H4 (cell line): ENCODE measurements at places on chromosomes 1 and 21.

- no peak for DNase-seq
Measured at GRCh38 chr1:232166942-232167341, 463.0 kb downstream of the SIPA1L2 start.

GRCh38 chr1:84377480-84378095, 20.7 kb upstream of the DNASE2B start:
- DNase-seq = no peak

GRCh38 chr1:94954263-94955220, 27.6 kb upstream of the CNN3 start:
- no peak for DNase-seq

GRCh38 chr1:1491601-1492000, 20.0 kb downstream of the ATAD3B start:
- DNase-seq = no peak

DNA sequence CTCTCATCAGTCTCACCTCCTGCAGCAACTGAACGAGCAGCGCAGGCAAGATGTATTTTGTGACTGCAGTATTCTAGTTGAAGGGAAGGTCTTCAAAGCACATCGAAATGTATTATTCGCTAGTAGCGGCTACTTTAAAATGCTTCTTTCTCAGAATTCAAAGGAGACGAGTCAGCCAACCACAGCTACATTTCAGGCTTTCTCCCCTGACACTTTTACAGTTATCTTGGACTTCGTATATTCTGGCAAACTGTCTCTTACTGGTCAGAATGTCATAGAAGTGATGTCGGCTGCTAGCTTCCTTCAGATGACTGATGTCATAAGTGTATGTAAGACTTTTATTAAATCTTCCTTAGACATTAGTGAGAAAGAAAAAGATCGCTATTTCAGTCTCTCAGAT, 53.7 kb downstream of the ZBTB8A start:
- DNase-seq = no peak

DNA sequence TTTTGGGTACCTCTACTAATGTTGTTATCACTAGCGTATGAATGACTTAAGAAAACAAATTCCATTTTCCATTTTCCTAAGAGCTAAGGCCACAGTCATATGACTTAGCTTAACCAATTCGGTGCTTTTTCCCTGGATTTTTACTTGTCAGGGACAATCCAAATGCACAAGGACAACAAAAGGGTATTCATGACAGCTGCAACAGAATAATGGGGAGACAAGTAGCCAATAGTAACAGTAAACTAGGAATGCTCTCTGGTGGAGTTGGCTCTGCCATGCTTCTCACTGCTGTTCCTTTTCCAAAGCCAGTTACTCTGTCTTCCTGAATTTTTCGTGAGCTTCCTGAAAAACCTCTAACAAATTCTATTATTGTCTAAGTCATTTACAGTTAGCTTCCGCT, 52.9 kb downstream of the LRRIQ3 start:
- no peak for DNase-seq

GRCh38 chr1:206467915-206468314, 2.4 kb upstream of the IKBKE start:
- DNase-seq = peak; percentile 30

DNA sequence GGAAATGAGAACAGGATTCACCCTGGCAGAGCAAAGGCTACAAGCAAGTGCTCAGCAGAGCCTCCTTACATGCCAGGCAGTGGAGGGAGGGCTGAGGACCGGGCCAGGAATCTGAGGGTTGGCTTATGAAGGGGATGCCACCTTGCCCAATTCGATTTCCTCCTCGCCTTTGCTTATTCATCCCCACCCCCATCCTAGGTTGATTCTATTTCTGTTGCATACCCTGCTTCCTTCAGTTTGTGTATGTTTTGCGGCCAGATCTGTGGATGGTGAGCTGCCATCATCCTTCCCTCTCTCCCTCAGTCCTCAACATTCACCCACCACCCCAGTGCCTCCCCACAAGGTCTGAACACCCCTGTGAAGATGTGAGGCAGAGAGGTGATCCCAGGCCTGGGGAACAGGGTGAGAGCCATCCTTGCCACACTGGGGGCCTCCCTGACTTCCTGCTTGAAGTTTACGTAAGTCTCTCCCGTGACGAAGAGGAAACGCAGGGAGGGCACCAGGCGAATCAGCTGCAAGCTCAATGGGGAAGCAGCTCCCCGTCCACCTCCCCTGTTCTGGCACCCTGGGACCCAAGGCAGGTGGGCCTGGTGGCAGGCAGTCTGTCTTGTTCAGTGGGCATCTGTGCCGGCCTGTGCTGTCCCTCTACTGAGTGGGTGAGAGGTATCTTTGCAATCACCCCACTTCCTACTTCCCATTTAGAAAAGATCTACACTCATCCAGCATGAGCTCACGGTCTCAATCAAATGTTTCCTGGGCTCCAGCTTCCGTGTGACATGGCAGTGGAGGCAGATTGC, 50.6 kb upstream of the CNTN2 start:
- no peak for DNase-seq

GRCh38 chr1:55353707-55354620, 138.8 kb upstream of the USP24 start:
- DNase-seq = no peak

- peak; percentile 93 for DNase-seq
Measured at GRCh38 chr1:227428803-227429202, 110.5 kb upstream of the CDC42BPA start.

DNA sequence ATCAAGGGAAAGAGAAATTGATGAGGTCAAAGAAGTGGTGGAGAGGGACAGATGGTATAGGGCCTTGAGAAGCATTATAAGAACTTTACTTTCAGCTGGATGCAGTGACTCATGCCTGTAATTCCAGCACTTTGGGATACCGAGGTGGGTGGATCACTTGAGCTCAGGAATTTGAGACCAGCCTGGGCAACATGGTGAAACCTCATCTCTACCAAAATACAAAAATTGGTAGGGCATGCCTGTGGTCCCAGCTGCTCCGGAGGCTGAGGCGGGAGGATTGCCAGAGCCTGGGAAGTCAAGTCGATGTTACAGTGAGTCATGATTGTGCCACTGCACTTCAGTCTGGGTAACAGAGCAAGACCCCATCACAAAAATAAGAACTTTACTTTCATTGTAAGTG, 5.7 kb downstream of the TMEM50A start:
- DNase-seq = peak; percentile 77

DNA sequence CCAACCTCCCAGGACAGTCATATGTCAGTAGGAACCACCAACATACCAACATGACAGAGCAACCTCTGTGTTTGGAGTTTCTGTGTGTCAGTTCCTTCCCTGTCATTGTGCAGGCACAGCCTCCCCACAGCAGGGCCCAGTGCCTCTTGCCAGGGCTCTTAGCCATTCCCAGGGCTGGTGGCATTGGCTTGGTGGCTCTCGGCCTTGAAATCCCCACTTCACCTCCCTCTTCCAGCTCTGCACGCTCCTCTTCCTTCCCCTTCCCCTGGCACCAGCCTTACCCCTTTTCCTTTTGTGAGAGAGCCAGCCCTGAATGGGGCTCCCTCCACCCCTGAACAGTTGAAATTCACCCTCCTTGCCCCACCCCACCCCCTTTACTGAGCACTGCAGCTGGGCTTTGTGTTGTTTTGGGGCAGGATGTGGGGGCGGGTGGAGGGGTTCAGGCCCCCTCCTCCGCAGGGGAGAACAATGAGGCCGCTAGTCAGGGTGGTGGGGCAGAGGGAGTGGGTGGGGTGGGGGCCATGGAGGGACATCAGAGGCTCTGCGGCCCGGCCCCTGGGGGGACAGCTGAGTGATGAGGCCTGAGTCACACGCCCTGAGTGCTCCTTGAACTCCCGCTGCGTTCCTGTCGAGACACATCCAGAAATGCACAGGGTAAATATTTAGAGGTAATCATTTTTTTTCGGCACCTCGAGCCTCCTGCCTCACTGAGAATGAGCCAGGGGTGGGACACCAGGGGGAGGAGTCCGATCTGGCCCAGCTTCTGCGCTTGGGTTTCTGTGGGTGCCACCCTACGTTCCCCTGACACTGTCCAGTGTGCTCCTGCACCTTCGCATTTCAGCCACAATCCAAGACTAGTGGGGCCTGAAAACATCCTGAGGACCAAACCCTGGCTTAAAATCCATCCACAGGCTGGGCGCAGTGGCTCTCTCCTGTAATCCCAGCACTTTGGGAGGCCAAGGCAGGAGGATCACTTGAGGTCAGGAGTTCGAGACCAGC, 28.6 kb downstream of the LGR6 start:
- no peak for DNase-seq

DNA sequence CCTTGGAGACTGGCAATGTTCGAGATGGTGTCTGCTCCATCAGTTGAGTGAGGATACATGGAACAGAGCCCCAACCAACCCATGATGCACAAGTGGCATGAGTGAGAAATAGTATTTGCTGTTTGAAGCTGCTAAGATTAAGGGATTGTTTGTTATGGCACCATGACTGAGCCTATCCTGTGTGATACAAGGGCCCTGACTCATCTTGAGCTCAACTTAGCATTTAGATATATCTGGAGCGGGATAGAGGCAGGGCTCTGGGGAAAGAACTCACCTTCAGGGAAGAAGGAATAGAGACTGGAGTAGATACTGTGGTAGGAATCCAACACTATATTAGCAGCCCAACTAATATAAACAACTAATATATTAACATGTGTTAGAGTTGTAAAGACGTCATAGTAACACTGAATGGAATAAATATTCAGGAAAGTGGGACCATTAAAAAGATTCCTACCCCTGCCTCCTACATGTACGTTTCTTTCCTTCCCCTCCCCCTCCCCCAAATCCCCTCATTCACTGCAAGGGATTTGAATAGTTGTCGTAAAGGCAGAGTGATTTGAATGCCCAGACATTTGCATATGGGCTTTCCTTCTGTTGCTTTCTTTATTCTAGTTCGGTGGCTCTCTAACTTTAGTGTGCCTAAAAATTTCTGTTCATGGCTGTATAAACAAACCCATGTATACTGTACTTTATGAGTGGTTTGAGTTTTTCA, 106.6 kb upstream of the POU3F1 start:
- no peak for DNase-seq

GRCh38 chr1:226937940-226938725, 2.0 kb upstream of the COQ8A start:
- DNase-seq = no peak

GRCh38 chr1:147080671-147081394, 91.4 kb downstream of the PRKAB2 start:
- no peak for DNase-seq

DNA sequence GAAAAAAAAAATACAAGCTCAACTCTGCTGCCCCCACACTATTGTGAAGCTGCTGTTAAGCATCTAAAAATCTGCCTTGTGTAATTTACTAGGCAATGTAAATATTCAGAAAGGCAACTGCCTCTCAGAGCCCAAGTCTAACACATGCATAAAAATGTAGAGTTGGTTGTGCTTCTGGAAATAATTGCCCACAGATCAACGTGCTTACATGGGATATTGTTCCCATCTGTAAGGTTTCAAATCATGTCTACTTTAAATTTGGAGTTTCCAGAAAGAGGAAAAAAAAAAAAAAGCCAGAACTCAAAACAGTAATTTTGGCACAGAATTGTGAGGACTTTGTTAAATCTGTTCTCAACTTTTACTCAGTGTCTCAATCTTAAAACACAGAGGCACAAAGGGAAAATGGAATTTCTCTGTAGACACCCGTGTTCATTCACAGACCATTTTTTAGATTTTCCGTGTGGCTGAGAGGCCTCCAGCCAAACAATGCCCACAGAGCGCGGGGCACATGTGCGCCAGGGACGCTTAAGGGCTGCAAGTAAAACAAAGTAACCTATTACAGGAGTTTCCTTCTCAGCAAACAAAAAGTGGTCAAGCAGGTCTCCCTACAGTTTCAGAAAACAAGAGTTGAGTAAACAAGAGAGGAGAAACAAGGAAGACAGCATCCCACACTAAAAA, 115.5 kb downstream of the RERE start:
- peak; percentile 27 for DNase-seq

DNA sequence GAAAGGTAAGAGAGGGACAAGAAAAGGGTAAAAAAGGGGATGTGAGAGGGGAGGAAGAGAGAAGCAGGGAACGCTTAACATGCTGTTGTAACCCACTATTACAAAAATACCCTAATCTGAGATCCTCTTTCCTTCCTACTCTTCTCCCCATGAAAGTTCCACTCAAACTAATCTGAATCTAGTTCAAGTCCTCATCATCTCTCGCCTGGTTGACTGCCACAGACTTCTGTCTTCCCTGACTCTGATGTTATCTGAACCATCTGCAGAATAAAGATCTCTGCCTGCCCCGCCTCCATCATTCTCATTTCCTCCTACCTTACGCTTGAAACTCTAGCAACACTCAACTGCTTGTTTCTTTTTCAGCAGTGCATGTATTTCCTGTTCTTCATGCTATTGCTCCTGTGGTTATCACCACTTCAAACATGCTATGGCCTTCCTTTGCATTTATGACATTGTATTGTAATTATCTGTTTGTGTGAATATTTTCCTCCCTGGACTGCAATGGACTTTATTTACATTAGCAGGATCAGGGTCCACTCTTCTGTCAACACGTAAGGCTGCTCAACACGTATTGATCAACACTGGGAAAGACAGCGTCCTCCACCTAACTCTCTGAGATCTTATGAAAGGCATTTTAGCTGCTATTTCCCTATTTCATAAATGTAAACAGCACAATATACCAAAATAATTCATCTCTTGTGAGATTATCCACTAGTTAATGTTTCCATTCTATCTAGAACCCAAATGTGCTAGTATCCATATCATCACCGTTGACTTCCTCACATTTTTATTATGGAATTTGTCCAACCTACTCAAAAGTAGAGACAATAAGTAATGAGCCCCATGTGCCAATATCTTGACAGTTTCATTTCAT, 215.5 kb upstream of the USP25 start:
- no peak for DNase-seq

- no peak for DNase-seq
Measured at GRCh38 chr1:17340358-17340757, 31.6 kb upstream of the PADI6 start.

- no peak for DNase-seq
Measured at GRCh38 chr1:147683163-147683763, 12.9 kb upstream of the ACP6 start.

DNA sequence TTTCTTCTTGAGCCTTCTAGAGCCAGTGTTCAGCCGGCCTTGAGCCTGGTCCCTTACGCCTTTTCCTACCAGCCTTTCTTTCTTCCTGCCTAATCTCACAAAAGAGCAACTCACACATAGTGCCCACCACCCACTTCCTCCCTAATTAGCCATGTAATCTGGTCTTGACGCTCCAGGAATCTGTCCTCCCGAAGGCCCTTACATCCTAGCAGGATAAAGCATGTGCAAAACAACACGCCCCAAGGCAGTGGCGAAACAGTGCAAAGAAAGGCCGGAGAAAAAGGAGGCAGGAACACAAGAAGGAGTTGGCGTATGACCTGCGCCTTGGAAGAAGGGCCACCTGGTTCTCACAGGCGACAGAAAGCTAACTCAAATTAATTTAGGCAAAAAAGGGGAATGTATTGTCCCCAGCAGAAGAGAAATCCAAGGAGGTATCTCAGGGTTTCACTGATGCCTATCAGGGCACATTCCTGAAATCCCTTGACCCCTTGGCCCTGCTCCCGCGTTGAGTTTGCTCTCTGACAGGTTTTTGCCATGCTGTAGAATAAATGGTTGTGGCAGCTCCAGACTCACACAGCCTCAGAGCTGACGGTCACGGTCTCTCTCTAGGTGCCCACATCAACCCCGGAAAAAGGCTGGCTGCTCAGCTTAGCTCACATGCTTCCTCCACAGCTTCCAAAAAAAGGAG, 79.0 kb downstream of the ZNF281 start:
- no peak for DNase-seq
